Femur (tissue), 1 donor: ENCODE measurements at places on chromosomes 16 and 17.

- DNase-seq = no peak
These were observed 186.4 kb downstream of the BCAS3 start for GRCh38 chr17:60863892-60864707.

GRCh38 chr16:83138976-83139690, 512.4 kb downstream of the CDH13 start:
- DNase-seq = no peak

- no peak for DNase-seq
These were observed 47.9 kb upstream of the NKD1 start for GRCh38 chr16:50500171-50500874.

- DNase-seq = no peak
These were observed 144.2 kb upstream of the CORO6 start for GRCh38 chr17:29766796-29767327.

- DNase-seq = no peak
These were observed 478.5 kb upstream of the SALL1 start for GRCh38 chr16:51629576-51629975.

DNA sequence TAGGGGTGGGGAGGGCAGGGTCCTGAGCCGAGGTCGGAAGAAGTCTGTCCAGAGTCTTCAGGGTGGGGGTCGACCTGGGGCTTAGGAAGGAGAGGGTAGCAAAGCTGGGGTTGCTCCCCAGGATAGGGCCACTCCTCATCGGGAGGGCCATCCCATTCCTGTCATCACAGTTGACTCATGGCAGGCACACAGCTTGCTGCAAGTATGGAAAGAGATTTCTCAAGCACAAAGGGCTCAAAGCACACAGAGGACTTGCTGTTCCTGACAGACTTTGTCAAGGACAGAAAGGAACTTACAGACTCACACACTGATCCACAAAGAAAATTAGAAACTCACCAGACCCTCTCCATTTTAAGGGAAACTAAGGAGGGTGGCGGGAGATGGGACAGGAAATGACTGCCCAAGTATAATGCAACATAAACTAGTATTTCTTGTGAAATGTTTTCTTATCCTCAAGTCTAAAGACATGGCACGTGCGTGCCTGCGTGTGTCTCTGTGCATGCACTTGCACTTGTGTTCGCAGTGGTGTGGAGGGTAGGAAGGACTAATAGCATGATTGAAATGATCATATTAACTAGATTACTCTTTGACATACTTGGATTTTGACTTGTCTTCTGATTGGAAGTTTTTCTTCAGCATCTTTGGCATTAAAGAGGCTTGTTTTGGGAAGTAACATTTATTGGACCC, 2.4 kb downstream of the AOC2 start:
- DNase-seq = no peak

DNA sequence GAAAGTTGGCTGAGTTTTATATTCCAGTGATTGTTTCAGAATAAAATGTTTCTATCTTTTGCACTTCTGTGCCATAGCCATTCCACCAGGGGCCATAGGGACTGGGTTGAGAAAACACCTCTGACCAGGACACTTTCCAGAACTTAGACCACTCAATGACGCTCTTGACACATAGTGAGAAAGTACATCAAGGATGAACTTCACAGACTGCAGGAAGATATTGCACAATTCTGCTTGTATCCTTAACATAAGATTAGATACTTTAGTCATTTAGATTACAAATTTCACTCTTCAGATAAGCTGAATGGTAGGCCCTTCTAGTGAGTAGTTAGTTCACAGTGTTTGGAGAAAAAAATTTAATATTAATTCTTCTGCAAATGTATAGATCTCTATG, 13.0 kb upstream of the MPHOSPH6 start:
- DNase-seq = no peak

GRCh38 chr16:28499854-28500253, 5.4 kb downstream of the APOBR start:
- DNase-seq = no peak

DNA sequence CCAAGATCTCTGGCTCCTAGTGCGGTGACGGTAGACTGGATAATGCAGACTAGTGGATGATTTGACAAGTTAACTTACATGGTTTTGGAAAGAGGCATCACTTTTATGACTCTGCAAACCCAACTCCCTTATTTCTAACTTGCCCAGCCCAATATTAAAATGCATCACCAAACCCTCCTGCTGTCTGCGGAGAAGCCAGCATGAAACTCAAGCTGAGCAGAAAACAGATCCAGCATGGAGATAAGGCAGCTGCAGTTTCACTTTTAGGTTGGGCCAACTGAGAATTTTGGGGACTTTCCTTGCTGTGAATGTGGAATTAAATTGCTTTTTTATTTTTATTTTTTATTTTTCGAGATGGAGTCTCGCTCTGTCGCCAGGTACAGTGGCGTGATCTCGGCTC, 27.8 kb downstream of the CDH1 start:
- no peak for DNase-seq

- DNase-seq = no peak
These were observed 704.9 kb downstream of the MAF start for GRCh38 chr16:78895681-78896080.

DNA sequence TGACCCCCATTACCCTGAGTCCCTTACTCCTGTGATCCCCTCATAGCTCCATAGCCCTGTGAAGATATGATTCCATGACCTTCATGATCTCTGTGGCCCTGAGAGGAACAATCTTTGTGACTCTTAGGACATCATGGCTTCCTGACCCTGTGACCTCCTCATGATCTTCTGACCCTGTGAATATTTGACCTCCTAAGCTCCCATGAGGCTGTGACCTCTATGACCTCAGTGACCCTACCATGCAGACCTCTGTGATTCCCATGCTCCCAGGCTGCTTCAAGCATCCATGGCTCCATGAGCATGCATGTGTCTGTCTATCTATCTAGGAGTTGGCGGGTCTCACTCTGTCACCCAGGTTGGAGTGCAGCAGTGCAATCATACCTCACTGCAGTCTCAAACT, 12.1 kb downstream of the RIPOR1 start:
- DNase-seq = no peak

- DNase-seq = no peak
These were observed 152.1 kb downstream of the AXIN2 start for GRCh38 chr17:65409381-65409780.
